Stimulated activated CD4-positive, alpha-beta T cell treated with anti-CD3 and anti-CD28 coated beads, Interleukin-4, amount 100 ng/mL, for 24 hours (primary cell): ENCODE measurements at places on chromosomes 12 and 14.

- DNase-seq = no peak
Observed at GRCh38 chr12:70309348-70309747, 56.7 kb upstream of the KCNMB4 start.

DNA sequence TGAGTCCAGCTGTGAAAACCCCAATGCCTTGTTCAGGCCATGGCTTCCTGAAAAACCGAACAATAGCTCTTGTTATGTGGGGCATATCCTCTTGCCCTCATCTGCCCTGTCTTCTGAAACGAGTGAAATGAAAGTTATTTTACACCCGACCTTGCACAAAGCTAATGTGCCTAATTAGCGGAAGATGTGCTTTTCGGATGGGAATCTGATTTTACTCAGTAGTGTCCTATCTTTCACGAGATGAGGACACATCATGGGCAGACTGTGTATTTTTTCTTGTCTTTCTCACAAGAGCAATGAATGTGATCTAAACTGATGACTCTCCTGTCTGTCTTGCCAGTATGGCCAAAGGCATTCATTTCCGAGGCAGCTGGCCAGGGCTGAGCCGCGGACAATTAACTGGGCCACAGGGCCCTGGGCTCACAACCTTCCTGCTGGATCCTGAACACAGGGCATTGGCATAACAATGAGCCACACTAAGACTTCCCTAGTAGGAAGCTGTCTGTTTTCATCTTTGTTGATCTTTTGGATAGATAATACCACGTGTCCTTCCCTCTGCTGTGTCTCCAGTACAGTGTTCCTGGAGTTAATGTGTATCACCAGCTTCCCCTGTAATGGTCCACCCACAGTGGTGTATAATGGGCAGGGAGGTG, 86.0 kb upstream of the HIF1A start:
- DNase-seq = no peak

- no peak for DNase-seq
Observed at GRCh38 chr12:95870897-95871296, 12.1 kb downstream of the SNRPF start.

DNA sequence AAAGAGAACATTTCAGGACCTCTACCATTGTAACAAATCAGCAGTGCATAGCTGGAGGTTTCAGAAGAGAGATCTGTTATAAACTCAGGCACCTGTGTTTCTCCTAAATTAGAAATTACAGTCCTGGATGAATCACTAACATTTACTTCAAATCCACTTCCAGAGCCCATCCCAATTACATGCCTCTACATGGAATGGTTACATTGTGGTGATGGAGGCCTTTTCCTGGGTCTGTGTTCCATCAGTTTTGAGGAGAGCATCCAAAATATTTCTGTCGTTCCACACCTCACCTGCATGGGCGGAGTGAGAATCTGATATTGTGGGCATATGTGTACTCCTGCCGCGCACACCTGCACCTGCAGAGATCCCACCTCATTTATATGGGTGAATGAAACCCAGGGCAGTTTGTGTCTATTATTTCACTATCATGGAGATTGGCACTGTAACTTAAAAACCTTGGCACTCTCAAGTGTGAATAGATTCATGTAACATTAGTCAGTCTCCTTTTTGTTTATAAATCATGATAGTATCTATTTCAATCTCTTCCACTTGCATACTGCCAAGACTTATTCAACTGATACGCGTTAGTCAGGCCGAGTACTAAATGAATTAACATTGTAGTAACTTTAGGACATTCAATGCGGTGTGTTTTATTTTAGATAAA, 215.1 kb upstream of the FAR2 start:
- no peak for DNase-seq

DNA sequence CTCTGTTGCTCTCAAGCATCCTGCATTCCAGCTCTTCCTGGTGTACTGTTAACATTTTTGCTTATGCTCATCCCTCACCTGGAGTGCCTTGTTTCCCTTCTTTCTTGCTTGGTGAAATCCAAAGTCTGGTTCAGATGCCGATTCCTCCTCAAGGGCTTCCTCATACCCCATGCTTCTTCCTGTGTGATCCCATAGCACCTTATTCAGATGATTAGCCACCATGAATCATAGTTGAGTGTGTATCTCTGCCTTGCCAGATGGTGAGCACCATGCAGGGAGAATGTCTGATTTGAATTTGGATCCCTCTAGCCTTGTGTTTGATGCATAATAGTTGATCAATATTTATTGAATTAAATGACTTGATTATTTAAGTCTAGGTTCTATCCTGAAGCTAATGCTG, 39.4 kb upstream of the ANO4 start:
- no peak for DNase-seq

- no peak for DNase-seq
Observed at GRCh38 chr14:45699471-45699870, 446.5 kb upstream of the MIS18BP1 start.

DNA sequence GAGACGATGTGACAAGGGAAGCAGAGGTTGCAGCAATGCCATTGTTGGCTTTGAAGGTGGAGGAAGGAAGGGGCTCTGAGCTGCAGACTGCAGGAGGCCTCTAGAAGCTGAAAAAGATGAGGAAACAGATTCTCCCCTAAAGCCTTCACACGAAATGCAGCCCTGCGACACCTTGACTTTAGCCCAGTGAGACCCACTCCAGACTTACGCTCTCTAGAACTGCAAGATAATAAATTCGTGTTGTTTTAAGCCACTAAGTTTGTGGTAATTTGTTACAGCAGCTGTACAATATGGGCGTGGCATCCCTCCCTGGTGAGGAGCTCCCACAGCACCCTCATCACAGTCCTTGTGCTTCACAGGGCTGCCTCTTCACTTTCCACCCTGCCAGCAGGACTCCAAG, 53.2 kb downstream of the GOLGA5 start:
- DNase-seq = no peak

GRCh38 chr12:122060081-122060501, 18.5 kb upstream of the MLXIP start:
- no peak for DNase-seq

DNA sequence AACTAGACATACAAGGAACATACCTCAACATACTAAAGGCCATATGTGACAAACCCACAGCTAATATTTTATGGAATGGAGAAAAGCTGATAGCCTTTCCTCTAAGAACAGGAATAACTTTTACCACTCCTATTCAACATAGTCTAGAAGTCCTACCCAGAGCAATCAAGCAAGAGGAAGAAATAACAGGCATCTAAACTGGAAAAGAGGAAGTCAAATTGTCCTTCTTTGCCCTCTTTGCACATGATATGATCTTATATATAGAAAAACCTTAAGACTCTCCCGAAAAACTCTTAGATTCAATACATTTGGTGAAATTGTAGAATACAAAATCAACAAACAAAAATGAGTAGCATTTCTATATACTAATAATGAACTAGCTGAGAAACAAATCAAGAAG, 110.0 kb downstream of the ATP23 start:
- DNase-seq = no peak

DNA sequence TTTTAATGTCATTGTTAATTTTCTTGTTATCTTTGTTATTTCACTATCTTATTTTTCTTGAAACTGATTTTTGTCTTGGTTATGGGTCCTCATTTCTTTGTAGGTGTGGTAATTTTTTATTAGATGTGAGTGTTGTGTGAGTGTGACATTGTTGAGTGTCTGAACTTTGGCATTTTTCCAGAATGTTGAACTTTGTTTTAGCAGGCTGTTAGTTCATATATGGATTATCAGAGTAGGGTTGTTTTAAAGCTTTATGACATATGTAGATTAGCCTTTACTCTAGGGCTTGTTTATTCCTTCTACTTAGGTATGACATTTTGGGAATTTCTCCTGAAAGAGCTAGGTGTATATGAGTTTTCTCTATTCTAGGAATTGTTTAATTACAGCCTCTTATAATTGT, 103.9 kb downstream of the ARID2 start:
- DNase-seq = no peak

- no peak for DNase-seq
Observed at GRCh38 chr14:80233470-80234089, 22.3 kb upstream of the DIO2 start.

DNA sequence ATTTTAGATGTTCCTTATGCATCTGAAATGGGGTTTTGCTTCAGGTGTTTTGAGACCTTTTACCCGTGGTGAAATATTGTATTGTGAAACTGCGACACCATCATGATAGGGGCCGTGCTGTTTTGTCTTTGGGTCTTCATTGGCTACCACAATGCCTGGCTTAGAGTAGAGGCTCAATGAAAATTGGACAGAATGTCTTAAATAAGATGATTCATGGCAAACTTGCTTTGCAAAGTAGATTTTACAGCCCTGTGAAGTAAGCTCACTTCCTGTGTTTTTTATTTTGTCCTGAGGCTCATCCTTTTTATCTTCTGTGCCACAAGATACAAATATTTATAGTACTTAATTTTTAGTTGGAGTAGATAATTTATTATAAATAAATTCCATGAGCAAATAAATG, 111.3 kb upstream of the FRMD6 start:
- DNase-seq = no peak

- no peak for DNase-seq
Observed at GRCh38 chr12:66074561-66074960, 56.0 kb downstream of the LLPH start.

DNA sequence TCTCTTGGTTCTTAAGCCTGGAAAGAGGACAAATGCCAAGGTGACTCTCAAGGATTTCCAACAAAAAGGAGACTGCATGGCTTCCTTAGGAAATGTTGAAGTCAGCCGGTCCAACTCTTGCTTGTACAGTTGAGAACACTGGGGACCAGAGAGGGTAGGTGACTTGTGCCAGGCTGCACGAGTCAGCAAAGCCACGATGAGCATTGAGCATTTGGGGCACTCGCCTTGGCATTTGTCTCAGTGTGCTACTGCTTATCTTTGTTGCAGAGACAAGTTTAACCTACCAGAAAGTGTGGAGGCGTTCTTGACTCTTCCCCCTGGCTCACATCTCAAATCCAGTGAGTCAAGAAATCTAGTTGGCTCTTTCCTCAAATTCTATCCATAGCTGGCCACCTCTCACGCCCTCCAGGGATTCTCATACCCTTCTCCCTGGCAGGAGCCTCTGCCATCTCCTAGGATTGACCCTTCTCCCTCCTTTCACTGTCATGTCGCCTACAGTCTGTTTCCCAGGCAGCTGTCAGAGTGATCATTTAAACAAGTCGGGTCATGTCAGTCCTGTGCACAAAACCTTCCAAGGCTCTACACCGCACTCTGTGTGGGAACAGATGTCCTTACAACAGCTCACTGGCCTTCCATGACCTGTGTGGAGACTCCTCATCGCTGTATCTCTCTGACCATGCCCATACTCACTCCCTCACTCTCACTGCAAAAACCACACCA, 17.2 kb upstream of the KRT83 start:
- DNase-seq = no peak

- DNase-seq = no peak
Observed at GRCh38 chr12:89731614-89732013, 23.0 kb upstream of the ATP2B1 start.

GRCh38 chr14:68564191-68564825, 228.6 kb downstream of the ZFP36L1 start:
- no peak for DNase-seq

- DNase-seq = no peak
Observed at GRCh38 chr14:105210266-105211025, 29.3 kb upstream of the NUDT14 start.

DNA sequence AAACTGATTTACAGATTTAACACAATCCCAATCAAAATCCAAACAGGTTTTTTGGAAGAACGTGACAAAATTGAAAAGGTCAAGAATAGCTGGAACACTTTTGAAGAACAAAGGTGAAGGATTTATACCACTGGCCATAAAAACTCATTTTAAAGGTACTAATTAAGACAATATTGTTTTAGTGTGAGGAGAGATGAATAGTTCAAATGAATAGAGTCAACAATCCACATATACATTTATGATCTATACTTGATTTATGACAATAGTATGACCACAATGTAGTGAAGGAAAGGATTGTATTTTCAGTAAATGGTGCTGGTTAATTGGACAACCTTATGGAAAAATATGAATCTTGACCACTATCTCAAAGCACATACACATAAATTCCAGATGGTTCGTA, 29.3 kb downstream of the CCDC175 start:
- DNase-seq = no peak

- DNase-seq = no peak
Observed at GRCh38 chr12:61863811-61864210, 396.4 kb upstream of the USP15 start.

DNA sequence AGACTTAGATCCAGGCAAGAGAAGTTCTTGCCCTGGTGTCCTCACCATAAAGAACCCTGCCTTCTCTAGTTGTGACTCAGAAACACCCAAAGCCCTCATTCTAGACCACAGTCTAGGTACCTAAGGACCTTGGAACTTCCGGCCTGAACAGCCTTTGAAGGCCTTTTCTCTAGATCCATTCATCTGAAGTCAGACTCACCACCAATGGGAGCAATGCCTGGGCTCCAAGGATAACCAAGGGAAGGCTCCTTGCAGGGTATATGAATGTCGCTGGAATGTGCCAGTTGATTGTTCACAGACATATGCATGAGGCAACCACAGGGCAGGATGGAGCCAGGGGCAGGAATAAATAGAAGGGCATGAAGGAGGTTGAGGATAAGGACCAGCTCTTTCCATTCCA, 86.3 kb downstream of the PLCZ1 start:
- no peak for DNase-seq

DNA sequence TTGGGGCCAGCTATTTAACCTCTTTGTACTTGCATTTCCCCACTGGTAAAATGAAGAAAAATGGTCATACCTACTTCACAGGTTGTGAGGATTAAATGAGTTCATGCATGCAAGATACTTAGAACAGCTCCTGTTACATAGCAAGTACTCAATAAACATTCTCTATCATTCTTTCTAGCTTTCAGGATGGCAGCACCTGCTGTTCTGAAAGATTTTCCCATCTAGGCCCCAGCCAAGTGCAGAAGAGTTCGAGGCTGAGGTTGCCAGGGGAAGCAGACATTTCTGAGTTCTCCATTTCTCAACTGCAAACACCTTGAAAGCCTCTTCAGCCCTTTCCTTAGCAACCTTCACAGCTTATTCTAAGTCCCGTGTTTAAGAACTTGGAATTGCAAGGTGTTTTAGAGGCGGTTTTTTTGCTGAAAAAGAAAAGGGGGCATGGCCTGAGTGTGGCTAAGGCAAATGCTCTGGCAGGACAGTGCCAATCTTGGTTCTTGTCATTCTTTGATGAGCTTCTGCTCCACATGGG, 73.0 kb upstream of the PRMT8 start:
- no peak for DNase-seq

DNA sequence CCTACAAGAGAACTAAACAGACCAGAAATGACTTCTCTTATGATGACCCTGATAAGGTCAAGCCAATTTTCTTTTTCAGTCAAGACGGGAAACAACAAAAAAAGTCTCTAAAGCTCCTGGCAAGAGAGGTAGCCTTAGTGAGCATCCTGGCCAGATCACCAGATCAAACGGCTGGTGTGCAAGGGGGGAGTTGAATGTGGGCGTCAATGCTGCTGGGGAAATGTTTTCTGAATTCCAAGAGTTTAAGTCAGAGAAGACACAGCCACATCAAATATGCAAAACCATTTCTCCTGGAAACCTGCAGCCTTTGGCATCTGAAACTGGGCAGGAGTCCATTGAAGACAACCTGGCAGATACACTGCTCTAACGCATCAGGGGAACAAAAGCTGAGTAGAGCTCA, 16.0 kb upstream of the SELPLG start:
- DNase-seq = no peak
